Activated CD8-positive, alpha-beta T cell treated with anti-CD3 and anti-CD28 coated beads for 36 hours (primary cell): ENCODE measurements at places on chromosomes 13 and 19. TPM values are rescaled to one million over a fixed set of nuclear protein-coding genes. Genes with fewer than 3 reads are reported as not detected.

TSHZ3 gene
- total RNA-seq, result 0.16 TPM

DNA sequence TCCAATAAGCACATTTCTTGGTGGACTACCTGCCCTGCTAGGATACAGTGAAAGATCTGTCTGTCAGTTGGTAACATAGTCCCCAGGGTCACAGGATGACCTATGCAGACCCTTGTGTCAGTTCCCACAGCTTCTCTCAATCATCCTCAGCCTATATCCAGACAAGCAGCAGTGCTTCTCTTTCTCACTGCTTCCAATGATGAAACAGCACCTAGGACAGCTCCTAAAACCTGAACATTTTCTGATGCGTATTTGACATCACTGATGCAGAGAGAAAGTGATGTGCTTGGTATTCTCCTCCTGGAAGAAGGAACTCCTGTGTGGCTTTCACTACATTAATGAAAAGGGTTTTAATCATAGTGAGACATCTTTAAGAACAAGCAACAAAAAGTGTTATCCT, 43.7 kb downstream of the ZNF557 start:
- no peak overlapping the region for H3K4me3 ChIP-seq
- DNase-seq, result no peak
- no peaks in the 10 kb centered on the region for H3K36me3 ChIP-seq

DNA sequence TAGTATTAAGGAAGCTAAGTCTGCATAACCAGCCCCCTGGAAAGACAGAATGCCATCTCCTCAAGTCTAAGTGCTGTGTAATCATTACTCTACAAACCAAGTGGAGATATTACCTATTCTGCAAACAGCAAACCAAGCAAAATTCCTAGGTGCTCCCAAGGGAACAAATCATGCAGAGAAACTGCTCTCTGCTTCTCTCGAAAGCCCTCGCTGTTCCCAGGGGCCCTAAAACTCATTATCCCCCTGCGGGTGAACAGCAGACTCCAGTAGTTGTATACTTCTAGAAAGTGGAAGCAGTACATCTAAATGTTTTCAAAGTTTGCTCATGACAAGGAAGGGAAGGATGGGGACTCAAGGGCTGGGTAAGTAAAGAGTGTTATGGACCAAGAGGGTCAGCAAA, 3.2 kb downstream of the DLEU7 start:
- no peak overlapping the region for H3K27ac ChIP-seq
- peaks cover 10% of the 10 kb centered on the region for H3K27me3 ChIP-seq
- no peaks in the 10 kb centered on the region for H3K36me3 ChIP-seq
- no peak for DNase-seq
- peaks cover 4% of the 10 kb centered on the region for H3K4me1 ChIP-seq
- no peak overlapping the region for H3K4me3 ChIP-seq

DNA sequence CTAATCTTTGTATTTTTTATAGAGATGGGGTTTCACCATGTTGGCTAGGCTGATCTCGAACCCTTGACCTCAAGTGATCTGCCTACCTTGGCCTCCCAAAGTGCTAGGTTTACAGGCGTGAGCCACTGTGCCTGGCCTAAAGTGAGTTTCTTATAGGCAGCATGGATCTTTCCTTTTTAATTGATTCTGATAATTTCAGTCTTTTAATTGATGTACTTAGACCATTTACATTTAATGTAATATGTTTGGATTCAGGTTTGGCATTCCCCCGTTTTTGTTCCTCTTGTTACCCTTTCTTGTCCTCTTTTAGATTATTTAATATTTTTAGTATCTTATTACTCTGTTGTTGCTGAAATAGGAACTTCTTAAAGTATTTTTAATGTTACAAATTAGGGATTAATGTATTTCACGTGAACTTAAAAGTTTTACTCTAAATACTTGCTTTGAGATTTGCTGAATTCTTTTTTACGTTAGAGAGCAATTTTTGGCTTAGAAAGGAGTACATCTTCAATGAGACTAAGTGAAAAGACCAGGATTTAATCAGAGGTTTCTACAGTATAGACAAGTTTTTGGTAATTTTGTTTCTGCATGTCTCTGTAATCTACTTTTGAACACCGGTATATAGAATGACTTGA, 50.3 kb downstream of the URI1 start:
- DNase-seq, result no peak
- peaks cover 22% of the 10 kb centered on the region for H3K4me1 ChIP-seq
- H3K27me3 ChIP-seq, result no peaks in the 10 kb centered on the region
- no peak overlapping the region for H3K27ac ChIP-seq
- H3K4me3 ChIP-seq, result no peak overlapping the region
- peaks cover 76% of the 10 kb centered on the region for H3K36me3 ChIP-seq

- no peak overlapping the region for H3K27ac ChIP-seq
- H3K4me3 ChIP-seq, result no peak overlapping the region
- peaks cover 35% of the 10 kb centered on the region for H3K27me3 ChIP-seq
- peaks cover 3% of the 10 kb centered on the region for H3K36me3 ChIP-seq
Measured at GRCh38 chr19:55066107-55066709, 3.3 kb upstream of the RDH13 start.
